ENCODE measurements at places on chromosomes 1 and 21.

DNA sequence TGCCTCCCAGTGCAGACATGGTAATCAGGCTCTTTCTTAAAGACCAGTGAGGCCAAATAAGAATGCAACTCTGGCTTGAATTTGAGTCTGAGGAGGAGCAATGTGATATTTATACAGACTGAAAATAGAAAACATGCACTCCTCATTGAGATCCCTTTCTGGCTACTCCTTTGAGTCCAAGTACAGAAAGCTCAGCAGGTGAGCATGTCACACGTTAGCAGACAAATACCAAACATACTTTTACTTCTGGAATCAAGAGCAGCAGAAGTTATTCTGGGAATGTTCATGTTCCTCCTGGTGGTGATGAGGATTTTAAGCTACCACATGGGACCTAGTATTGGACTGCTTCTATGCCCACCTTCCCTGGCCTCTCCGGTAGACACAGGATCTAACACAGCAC lies 48.3 kb downstream of the PGBD5 start:
- no peak for DNase-seq

DNA sequence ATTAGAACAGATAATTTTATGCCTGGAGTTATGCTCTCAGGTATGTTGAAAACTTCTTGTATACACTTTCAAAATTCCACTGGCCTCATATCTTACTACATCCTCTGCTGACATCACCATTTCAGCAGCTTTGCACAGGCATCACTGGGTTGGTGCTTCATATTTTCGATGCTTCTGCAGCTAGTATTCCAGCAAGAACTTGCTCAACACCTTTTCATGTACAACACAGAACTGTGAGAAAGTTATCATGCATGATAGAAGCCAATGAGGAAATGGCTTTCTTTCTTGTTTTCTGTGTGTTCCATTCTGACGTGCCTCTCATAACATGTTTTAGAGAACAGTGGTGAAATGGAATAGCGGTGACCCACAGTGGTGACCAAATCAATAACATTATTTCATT lies 5.1 kb upstream of the GBP5 start:
- DNase-seq, result no peak

DNA sequence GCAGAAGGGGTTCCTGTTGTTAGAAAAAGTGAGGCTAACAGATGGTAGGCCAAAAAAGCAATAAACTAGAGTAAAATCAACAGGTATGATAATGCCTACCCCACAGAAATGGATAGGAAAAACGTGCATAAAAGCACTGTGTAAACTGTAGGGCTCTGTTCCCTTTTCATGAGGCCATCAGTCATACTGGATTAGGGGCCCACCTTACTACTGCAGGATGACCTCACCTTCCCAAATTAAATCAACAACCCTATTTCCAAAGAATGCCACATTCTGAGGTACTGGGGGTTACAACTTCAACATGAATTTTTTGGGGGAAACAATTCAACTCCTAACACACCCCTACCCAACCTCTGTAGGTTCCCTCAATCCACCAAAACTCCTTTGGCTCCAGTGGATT lies 54.9 kb downstream of the KIAA1614 start:
- DNase-seq, result no peak

DNA sequence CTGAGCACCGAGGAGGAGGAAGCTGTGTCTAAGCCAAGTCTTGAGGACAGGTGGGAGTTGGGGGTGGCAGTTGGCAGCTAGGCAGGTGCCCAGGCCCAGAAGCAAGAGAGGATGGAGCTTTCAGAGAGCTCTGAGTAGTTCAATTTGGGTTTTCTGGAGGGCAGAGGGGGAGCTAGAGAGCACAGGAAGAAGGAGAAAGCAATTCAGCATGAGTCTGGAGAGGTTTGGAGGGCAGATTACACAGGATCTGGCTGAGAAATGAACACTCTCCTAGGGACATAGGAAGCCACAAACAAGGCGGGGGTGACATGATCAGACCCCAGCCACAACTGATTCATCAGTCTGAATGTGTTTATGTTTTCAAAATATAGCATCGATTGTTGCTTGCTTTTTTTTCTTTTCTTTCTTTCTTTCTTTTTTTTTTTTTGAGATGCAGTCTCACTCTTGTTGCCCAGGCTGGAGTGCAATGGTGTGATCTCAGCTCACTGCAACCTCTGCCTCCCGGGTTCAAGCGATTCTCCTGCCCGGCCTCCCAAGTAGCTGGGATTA lies 23.8 kb downstream of the PTPRF start:
- DNase-seq, result no peak

DNA sequence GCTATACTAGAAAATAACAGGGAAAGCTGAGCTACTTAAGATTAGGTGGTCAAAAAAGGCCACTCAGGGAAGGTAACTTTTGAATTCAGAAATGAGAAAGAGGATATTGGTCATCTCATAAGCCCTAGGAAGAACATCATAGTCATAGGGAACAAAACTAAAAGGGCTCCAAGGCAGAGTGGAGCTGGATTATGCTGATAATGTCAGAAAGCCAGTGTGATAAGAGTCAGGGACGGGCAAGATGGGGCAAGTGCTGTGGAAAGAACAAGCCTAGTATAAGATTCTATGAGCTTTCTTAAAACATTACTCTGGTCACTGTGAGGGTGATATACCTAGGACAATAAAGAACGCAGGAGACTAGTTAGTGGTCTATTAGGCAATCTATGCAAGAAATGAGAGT lies 106.6 kb downstream of the DUSP10 start:
- no peak for DNase-seq

- DNase-seq, result no peak
Measured at GRCh38 chr1:2604156-2604843, 17.7 kb downstream of the PRXL2B start.

DNA sequence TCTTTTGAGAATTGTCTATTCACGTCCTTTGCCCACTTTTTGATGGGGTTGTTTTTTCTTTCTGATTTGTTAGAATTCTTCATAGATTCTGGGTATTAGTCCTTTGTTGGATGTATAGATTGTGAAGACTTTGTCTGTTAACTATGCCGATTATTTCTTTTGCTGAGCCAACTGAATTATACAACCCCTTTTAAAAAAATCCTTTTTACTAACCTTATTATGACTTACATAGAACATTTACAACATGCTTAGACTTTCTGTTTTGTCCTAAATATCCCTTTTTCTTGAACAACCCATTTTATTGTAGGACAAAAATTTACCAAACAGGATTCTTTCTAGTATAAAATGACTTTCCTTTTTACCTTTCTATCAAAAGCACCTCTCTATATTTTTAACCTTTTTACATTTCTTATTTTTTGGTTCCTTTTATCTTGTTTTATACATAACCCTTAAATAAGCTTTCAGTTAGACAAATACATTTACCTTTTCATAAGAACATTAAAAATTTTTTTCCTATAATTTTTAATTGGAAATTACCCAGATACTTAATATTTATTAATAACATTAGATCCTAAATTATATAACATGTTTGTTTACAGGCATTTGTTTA lies 70.4 kb upstream of the TTLL7 start:
- DNase-seq, result no peak

DNA sequence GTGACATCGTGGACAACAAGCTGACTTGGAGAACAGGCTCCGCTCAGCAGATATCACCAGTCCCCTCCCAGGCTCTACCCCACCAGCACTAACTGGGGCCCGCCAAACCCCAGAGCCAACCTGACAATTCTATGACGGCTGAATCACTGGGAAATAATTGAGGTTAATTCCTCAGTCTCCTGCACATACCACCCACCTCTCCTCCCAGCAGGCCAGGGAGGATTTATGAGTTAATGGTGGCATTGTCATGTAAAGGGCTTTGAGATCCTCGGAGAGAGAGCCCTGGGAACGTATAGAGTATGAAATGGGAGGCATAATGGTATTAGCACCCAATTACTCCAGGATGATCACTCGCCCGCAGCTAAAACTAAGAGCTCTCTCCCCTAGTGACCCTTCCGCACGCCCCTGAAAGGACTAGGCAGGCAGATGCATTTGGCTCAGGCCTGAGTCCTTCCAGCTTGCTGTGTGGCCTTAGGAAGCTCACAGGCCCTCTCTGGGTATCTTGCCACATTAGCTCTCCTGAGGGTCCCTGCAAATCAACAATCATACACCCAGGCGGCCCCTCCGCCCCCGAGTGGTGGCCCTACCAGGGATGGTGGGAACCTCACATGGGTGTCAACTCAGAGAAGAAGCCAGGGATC lies 27.3 kb upstream of the PAX7 start:
- no peak for DNase-seq

DNA sequence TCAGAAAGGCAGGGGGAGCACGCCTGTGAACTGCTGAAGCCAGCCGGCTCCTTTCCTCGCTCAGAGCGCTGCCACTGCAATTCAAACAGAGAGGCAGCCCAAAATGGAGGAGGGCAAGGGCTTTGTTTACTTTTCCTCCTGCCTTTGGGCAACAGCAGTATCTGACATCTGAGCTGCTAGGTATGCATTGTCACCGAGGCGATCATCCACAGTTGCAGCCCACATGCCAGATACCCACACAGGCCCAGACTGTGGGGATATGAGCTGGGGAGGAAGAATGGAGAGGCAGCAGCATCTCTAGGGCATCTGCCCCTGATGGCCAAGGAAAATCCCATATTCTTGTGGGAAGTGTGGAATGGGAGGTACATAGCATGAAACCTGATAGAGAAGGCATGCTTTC lies 357.1 kb downstream of the BARHL2 start:
- DNase-seq, result no peak

DNA sequence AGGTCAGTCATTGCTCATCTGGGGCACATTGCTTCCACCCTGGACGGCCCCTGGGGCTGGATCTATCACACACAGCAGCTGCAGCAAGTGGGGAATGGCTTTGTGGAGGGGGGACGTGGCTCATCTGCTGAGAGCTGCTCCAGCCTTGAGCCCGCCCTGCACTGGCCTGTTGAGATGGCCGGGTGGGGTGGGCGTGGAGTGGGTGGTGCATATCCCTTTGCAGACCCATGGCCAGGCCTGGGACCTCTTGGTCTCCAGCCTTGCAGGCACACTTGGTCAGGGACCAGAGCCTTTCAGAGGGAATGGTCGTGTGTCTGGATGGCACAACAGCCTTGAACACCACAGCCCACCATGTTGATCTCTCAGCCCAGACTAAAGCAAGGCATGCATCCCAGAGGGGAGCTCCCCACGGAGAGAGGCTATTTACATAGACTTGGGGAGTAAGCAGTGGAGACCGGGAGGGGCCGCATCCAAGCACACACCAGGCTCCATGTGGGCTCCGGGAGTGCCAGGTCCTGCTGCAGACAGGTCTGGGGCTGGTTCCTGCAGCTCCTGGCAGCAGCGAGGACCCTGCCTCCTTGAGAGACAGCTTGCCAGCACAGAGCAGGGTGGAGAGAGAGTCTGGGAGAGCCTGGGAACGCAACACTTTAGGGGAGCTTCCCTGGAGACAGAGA lies 52.8 kb upstream of the SELENON start:
- no peak for DNase-seq

DNA sequence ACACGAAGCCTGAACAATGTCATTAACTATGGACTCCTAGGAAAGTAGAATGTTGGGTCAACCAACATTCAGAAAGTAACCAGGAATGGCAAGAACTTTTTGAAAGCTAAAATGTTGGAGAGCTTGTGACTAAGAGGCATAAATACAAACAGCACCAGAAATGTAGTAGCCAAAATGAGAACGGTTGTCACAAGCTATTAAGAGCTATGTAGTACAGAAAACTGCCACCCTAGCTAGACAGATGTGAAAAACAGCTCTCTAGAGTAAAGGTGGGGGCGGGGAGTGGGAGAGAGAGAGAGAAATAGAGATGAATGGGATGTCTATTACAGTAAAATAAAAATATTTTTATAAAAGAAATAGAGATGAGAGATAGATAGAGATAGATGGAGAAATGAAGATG lies 35.1 kb downstream of the SLC44A5 start:
- DNase-seq, result no peak

GRCh38 chr1:16083486-16083885 lies 10.0 kb upstream of the FAM131C start:
- DNase-seq, result no peak

- no peak for DNase-seq
Measured at GRCh38 chr1:209224886-209225285, 358.6 kb upstream of the CAMK1G start.

Data from CD4-positive, alpha-beta T cell (primary cell).